Fibroblast of villous mesenchyme (primary cell): ENCODE measurements at places on chromosomes 4 and X. TPM values are rescaled to one million over a fixed set of nuclear protein-coding genes. Genes with fewer than 3 reads are reported as not detected.
A peak's percentile ranks its signal among the peaks of the same experiment; 100 is the strongest.

Gene FRAS1
- total RNA-seq = 0.97 and 1.3 TPM in 2 replicates

Gene TEX13C
- total RNA-seq = not detected in 2 replicates

Gene NRK
- total RNA-seq = 0.32 and 4.7 TPM in 2 replicates

Gene GATA1
- not detected in 2 replicates for total RNA-seq

Gene PAGE2
- not detected in 2 replicates for total RNA-seq

Gene LRCH2
- 5.8 and 8.2 TPM in 2 replicates for total RNA-seq

Gene TRAM1L1
- 2.6 and 3.0 TPM in 2 replicates for total RNA-seq

- no peak for DNase-seq
These were observed 677.2 kb upstream of the INTU start for GRCh38 chr4:126955292-126956183.

DNA sequence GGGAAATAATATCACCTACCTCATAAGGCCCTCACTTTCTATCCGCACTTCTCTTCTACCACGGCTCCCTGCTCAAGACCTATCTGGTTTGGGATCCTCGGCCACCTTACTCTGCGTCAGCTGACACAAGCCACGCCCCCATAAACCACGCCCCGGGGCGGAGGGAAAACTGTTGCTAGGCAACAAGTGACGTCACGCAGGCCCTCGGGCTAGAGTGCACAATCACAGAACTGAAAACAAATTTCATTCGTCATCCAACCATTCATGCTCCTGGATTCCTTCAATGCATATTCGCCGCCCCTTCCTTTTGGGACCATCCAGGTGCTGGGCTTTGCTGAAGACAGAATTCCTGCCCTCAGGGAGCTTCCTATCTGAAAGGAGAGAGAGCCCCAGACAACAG lies 66.3 kb downstream of the SMC1A start:
- no peak for DNase-seq

DNA sequence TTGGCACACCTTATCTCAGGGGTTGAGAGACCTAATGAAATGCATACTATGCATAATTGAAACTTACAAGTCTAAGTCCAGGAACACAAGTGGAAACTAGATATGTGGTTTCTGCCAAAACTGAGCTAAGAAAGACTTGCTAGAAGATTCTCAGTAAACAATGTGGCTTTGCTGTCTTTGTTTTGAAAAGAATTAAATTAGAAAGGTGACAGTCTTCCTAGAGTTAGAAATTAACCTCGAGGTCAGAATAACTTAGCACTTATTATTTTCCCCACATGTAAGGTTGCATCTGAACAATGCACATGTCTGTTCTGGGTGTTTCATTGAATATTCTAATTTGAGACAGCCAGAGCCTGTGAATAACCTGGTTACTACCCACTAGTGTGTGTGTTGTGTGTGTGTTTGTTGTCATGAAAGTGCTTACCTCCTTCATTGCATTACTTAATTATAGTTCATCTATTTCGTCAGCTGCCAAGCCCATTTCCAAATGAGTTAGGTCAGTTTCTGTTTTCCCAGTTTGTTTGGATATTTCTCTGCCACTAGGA lies 1.5 kb downstream of the EREG start:
- peak; percentile 25 for DNase-seq

DNA sequence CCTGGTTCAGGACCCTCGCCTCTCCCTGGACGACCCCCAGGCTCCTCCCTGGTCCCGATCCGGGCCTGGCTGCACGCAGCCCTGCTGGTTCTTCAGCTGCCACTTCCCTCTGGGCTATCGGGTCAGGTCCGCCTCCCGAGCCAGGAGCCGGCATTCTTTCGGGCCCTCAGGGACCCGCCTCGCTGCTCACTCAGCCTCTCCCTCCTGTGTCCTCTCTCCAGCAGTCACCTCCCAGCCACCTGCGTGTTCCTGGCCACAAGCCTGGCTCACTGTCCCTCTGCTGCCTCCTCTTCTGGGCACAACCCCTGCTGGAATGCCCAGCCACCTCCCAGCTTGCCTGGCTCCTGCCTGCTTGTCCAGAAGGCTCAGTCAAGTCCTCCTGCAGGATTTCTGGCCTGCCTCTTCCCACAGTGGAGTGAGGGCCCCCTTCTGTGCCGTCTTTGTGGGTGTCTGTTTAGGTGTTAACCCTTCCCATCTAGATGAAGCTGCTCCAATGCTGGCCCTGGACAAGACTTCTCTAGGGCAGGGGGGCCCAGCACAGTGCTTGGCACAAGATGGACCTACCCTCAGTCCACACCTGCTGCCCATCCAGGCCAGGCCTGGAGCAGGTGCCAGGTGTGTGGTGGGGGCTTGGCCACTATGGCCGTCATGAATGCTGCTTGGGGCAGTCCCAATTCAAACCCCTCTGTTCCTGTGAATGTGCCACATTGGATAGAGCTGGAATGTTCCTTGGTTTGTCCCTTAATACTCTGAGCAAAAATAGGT lies 2.2 kb downstream of the WFS1 start:
- DNase-seq = no peak

- no peak for DNase-seq
These were observed 11.3 kb downstream of the EXOC1 start for GRCh38 chr4:55864577-55865223.

DNA sequence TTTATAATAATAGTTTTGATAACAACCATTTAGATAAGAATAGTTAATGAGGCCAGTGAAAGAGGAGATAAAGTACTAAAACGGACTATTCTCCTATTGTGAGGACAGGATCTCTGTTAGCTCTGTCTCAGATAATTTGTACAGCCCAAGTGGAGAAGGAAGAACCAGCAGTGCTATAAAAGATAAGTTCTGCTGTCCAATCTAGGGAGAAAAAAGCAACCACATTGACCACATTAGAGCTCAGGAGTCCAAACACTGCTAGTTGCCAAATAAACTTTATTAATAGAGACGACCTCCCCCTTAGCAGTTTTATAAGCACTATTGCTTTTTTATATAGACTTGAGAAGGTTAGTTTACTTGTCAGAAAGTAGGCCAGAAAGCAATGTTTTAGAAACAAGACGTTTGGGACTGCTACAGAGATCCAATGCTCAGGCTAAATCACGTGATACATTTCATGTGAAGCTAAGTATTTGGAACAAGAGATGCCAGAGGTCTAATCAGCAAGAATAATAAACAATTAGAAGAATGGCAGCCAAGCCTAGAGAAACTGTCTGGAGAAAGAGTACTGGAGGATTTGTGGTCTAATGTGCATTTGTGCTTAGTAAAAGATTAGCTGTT lies 15.9 kb downstream of the IL15 start:
- peak; percentile 86 for DNase-seq

DNA sequence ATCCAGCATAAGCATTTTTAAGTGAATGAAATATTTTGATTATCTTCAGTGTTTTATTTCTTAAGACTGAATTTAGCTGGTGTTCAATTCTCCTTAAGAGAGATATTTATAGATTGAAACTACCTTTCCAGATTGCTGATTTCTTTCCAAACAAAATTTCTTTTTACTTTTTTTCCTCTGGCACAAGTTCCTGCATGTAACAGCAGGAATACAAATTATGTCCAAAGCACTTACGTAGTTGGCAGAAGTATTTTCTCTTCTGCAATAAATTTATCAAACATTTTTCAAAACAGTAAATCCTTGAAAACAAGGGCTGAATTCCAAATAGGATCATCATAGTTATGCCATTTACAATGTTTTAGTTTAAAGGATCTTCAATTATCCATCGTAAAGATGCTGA lies 412.6 kb downstream of the IQCM start:
- DNase-seq = no peak

GRCh38 chr4:162360369-162361149 lies 196.8 kb upstream of the FSTL5 start:
- DNase-seq = no peak

DNA sequence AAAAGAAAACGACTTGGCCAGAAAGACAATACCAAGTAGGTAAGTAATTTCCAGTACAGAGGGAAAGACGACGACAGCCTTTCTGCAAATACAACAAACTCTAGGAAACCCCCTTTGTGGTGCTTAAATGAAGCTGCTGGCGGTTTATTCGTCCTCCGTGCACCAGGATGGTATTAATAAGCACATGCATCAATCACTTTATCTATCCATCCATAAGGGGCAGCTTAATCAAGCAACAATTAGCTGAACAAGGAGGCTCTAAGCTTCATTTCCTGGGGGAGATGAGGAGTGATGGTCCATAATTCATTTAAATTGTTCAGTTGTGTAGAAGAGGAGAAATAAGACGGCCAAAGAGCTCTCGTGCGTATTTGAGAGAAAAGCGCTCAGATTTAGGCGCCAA lies 26.2 kb downstream of the IRF2 start:
- DNase-seq = no peak

DNA sequence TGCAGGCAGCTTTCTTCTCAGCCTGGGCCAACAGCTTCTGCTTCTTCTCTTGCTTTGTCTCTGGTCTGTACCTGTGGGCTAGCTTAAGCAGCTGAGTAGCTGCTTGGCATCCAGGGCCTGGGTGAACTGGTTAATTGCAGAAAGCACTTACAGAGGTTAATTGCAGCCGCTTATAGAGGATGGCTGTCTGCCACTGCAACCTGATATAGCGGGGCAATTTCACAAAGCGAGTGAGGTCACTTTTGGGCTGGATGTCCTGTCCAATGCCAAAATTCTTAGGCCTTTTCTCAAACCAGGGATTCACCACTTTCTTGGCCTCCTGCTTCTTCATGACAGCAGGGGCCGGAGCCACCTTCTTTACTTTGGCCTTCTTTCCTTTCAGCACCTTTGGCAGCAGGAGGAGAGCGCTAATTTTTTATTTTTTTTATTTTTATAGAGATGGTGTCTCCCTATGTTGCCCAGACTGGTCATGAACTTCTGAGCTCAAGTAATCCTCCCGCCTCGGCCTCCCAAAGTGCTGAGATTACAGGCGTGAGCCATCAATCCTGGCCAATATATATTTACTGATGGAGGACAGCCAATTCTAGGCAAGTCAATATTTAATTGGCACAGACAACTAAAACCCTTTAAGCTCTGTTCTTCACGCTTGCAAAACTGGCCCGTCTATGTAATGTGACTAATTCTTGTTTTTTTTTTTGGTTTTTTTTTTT lies 61.0 kb downstream of the ENOPH1 start:
- no peak for DNase-seq

DNA sequence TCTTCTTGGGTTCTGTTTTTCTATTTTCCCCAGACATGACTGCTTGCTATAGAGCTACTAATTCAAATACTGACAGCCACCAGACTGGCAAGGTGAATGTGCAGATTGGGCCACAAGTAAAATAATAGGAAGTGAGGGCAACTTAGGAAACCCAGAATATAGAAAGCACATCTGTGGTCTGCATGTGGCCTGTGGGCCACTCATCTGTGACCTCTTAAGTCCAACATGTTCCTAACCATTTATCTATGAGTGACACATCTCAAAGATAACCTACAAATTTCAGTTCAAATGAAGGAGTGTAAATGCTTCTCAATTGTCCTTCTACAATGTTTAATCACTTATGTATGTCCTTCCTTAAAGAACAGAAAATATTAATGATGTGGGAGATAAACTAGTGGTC lies 128.9 kb downstream of the REELD1 start:
- DNase-seq = no peak

GRCh38 chr4:85681221-85681657 lies 206.3 kb downstream of the ARHGAP24 start:
- DNase-seq = peak; percentile 94

- DNase-seq = no peak
These were observed 23.0 kb upstream of the MAOA start for GRCh38 chrX:43633081-43633480.

- DNase-seq = no peak
These were observed 34.3 kb downstream of the MTM1 start for GRCh38 chrX:150602743-150603142.

GRCh38 chrX:6026980-6027379 lies 201.7 kb downstream of the NLGN4X start:
- no peak for DNase-seq

DNA sequence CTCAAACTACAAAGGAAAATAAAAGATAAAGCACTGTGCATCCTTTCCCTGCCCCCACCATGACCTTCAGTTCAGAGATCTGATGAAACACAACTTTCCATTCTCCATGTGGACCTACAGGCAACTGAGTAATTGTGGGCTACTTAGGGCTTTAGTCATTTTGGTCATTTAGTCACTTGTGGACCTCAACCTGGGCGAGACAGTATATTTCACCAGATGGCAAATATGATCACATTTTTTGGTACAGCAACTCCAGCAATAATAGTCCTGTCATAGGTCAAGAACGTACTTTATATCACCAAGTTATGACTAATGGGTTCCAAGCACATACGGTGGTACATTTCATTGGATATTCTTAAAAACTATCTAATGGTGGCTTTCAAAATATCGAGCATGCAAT lies 141.2 kb downstream of the PDGFC start:
- DNase-seq = no peak

DNA sequence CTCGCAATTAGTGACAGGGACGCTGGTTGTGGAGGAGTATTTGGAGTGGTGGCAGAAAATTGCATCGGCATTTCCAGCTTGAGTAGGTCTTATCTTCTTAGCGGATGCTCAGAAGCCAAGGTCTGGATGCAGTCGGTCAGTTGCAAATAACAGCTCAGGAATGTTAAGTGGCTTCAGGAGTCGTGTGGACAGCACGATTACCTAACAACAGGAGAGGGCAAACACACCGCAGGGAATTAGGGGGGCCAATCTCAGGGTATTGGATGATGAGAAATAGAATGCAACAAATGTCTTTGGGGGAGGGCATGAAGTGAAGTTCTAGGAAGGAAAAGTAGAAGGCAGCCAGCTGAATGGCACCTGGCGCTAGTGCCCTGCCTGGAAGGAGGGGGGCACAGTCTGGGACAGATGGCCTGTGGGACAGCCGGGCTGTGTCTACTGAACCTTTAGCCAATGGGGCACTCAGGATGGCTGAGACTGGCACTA lies 11.8 kb downstream of the RASL11B start:
- DNase-seq = no peak

- DNase-seq = no peak
These were observed 58.5 kb upstream of the SMAD1 start for GRCh38 chr4:145423017-145423708.

- DNase-seq = no peak
These were observed 200.6 kb upstream of the FTHL17 start for GRCh38 chrX:31272472-31272775.

DNA sequence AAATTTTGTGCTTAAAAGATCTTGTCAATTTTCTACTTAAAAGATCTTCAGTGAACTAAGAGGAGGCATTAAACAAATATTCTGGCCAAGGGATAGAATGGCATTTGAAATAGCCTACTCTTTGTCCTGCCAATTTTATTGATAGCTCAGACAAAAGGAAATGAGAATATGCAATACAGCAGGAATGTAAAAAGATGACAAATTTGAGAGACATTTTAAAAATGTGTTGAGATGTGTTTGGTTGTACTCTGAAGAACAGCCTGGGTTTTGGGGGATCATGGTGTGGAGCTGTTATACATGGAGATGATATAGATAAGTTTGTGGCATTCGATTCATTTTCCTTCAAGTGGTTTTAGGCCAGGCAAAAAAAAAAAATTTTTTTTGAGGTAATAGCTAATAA lies 11.6 kb upstream of the MAD2L1 start:
- DNase-seq = no peak
